Stimulated activated CD4-positive, alpha-beta T cell treated with anti-CD3 and anti-CD28 coated beads, Interleukin-1b, Interleukin-23, amount 100 ng/mL, for 1 hour (primary cell): ENCODE measurements at places on chromosomes 4 and X.

GRCh38 chr4:71186566-71187403 is 152.0 kb upstream of the SLC4A4 start:
- DNase-seq = no peak

GRCh38 chr4:5192271-5192670 is 141.0 kb downstream of the STK32B start:
- DNase-seq = no peak

DNA sequence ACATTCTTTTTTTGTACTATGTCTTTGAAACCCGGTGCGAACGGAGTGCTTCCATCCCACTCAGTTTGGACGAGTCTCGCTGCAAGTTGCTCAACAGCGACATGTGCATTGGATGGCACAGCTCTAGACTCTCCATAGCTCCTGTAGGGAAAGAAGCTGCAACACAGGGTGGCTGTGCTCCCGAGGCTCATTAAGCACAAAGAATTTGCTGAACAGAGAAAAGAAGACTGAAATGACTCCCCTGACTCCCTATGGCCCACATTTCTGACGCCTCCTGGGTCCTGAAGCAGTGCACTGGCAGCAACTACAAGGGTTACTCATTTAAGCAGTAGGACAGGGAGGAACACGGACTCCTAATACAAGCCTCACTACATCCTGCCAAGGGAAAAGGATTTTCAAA is 127.4 kb downstream of the SH3RF1 start:
- no peak for DNase-seq

- DNase-seq = no peak
Measured at GRCh38 chr4:58477950-58478349, 1367.8 kb upstream of the IGFBP7 start.

GRCh38 chrX:37348971-37349220 is 268 bp upstream of the PRRG1 start:
- DNase-seq = no peak

GRCh38 chrX:111581086-111581485 is 69.6 kb downstream of the SERTM2 start:
- DNase-seq = no peak

DNA sequence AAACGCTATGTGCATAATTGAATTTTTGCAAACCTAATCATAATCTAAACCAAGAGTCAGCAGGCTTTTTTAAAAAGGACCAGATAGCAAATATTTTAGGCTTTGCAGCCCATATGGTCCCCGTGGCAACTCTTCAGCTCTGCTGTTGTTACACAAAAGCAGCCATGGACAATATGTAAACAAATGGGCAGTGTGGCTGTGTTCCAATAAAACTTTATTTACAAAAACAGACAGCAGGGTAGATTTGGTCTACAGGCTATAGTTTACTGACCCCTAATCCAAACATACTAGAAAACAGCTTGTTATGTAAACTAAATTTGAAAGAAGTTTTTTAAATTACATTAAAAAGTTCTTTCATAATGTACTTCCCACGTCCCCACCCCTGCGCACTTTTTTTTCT is 53.1 kb downstream of the FUNDC1 start:
- DNase-seq = no peak

GRCh38 chr4:124947622-124948265 is 235.2 kb upstream of the ANKRD50 start:
- DNase-seq = no peak

GRCh38 chrX:24117258-24117657 is 32.3 kb upstream of the ZFX start:
- DNase-seq = no peak

GRCh38 chr4:128241019-128241418 is 46.6 kb downstream of the PGRMC2 start:
- DNase-seq = no peak

DNA sequence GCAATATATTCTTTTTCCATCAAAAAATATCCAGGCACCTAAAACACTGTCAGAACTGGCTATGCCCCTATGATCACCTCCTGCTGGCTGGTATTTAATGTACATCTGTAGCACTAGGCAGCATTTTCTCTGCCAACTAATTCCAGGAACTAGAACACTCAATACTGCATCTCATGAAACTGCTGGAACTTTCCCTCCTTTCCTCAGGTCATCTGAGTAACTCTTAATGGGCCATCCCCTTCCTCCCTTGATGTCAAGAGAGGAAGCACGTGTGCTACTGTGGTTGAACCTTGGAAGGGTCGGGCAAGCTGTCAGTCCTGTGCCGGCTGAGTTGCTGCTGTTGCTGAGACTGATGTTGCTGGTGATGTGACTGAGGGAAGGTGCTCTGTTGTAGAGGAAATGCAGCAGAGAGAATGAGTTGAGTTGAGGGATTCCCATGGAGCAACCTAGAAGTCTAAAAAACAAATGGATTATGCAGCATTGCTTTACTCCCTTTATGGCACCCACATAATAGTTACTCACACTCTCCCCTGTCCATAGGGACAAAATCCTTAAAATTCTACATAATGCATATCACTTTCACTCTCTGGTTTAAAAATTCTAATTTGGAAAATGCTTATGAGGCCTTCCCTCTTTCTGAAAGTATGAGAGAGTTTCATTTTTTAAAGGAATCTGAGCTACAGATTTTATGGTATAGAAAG is 39.5 kb downstream of the TMEM165 start:
- no peak for DNase-seq

GRCh38 chrX:81304563-81304962 is 102.7 kb downstream of the SH3BGRL start:
- DNase-seq = no peak

DNA sequence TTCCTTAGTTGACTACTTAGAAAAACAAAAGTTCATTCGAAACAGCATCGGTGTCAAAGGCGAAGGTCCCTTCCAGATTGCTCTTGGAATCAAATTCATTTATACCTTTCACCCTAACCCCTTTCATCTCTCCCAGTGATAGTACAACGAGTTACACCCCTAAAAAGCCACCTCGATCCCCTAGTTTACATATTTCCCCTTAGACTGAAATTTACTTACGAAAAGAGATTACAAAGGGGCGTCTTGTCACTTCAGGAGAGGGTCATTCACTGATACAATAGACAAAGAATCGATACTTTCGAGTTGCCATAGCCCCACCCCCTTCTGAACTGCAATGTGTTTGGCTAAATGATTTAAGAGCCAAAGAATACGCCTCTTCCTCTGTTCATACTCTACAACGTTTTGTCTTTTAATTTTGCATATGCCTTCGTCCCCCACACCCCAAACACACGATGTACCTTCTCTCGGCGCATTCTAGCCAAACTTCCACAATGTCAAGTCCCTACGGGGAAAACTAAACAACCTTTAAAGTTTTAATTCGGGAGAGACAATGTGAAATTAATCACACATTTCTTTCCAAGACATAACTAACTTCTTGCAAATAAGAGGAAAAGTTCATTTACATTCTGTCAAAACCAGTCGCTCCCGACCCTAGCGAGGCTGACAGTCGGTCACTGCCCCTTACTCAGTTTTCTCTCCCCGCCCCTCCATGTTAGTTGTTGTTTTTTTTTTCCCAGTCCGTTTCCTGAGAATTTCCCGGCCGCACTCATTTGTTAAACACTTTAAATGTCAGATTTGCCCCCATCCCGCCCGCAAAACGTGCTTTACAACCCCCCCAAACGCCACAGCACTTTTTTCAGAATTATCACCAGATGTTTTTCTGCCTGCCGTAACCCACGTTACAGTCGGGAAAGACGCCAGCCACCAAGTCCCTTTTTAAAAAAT is 88.6 kb downstream of the HPRT1 start:
- no peak for DNase-seq

DNA sequence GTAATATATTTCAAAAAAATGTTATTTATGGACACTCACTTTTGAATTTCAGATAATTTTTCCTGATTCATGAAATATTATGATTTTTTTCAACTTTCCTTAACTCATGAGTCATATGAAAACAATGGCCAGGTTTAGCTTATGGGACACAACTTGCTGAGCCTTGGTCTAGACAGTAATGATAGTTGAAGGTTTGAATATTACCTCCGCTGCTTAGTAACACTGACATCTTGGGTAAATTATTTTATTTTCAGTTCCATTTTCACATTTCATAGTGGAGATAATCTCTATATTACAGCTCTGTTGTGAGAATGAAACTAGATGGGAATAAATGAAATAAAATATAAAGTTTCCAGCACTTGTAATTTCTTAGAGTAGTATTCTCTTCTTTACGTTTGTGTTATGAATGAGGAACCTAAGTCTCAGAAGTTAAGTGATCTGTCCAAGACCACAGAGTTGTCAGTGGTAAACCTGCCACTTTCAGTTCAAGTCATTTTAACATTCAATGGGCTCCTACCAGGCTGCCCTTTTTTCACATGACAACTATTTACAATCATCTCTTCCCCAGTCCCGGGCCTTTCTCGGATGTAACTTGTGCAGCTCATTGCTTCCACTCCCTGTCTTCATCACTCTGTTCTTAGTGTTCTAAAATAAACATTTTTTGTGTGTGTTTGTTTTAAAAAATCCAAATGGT is 46.8 kb upstream of the GC start:
- DNase-seq = no peak

DNA sequence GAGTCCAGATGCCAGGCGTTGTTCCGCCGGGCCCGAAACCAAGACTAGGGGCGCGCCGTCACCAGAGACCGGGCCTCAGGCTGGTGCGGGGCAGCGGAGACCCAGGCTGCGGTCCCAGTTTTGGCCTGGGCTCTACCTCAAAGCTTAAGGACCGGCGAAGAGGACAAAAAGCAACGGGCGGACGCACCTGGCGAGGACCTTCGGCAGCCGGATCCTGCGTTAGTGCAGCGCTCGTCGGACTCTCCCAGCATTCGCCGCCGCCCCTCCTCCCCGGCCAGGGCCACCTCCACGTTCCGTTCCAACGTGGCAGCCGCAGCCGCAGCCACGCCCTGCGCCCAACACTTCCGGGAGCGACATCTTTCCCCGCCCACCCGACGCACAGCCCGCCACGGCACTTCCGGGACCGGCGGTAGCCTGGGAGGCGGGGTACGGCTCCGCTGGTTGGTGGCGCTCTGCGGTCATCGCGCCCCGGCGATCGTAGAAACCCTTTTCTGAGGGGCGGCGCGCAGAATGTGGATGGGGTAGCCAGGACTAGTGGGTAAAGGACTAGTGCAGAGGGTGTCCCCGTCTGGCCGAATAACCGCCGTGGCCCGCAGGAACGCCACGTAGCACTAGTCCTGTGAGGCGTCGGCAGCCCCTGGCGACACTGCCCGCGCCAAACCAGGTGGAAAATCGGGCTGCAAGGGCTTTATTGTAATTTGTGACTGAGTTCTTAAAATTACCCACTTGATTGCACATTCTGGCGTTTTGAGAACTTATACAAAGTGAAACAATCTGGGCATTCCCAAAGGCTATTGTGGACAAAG is at the start of gene SEC31A:
Gene SEC31A (minus strand): TSS at position 253 of the 806 bp plus-strand sequence. CDS start 9,217 bp downstream, outside the sequence.
- peak; percentile 88 for DNase-seq

GRCh38 chrX:7775987-7776386 is 67.0 kb upstream of the VCX start:
- DNase-seq = no peak

DNA sequence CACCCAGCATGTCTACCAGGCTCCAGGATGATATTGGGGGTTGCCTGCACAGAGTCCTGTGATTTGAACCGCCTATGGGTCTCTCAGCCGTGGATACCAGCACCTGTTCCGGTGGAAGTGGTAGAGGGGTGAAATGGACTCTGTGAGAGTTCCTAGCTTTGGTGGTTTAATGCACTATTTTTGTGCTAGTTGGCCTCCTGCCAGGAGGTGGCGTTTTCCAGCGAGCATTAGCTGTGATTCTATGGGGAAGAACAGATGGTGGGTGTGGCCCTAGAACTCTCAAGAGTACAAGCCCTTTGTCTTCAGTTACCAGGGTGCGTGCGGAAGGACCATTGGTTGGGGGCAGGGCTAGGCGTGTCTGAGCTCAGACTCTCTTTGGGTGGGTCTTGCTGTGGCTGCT is 316.9 kb upstream of the AMOT start:
- no peak for DNase-seq

GRCh38 chr4:3689576-3690550 is 76.3 kb upstream of the ADRA2C start:
- DNase-seq = no peak

GRCh38 chr4:42341518-42342026 is 55.7 kb upstream of the SHISA3 start:
- no peak for DNase-seq

GRCh38 chr4:168475745-168476144 is 4.5 kb downstream of the DDX60L start:
- no peak for DNase-seq

DNA sequence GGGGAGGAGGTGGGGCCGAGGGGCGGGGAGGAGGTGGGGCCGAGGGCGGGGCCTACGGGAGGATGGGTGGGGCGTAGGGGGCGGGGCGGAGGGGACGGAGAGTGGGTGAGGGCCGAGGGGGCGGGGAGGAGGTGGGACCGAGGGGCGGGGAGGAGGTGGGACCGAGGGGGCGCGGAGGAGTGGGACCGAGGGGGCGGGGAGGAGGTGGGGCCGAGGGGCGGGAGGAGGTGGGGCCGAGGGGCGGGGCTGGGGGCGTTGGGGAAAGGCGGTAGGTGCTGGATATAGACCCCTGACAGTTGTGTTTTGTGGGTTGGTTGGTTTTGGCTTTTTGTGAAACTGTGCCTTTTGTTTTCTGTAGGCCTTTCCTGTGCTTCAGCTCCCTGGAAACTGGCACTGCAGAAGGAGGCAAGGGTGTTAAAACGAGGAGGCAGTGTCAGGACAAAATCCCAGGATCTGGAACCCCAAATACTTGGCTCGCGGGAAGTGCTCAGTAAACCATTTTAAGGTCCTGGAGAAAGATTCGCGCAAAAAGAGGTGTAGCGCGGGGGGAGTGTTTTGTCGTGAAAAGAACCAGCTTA is 580 bp upstream of the MMGT1 start:
- no peak for DNase-seq

- DNase-seq = no peak
Measured at GRCh38 chr4:157791236-157791635, 381.6 kb downstream of the GASK1B start.

DNA sequence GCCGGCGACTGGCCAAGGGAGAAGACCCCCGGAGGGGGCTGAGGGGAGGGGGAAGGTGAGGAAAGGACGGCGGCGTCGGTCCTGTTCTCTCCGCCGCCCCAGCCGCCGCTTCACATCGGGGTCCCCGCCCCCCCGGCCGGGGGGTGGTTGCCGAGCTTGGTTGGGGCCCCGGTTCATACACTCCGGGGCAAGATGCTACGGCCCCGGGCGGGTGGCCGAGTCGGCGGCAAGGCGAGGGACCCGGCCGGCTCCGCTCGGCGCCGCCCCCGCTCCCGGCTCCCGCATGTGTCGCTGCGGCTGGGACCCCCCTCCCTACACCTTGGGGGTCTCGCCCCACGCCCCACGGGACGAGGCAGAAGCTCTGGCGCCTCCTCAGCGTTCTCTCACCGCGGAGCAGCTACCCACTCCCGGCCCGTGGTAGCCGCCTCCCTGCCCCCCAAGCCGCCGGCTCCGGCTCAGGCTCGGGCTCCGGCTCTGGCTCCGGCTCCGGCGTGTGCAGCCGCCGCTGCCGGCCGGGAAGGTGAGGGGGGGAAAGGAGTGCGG is 461 bp downstream of the FBXW7 start:
- DNase-seq = no peak

- no peak for DNase-seq
Measured at GRCh38 chr4:56218230-56218895, 168.9 kb downstream of the AASDH start.

- no peak for DNase-seq
Measured at GRCh38 chr4:38944440-38944839, 76.8 kb downstream of the FAM114A1 start.

GRCh38 chr4:137621056-137621455 is 88.8 kb upstream of the PCDH18 start:
- DNase-seq = no peak
